Panc1 (cell line): ENCODE measurements at places on chromosomes 5 and 9. TPM values are rescaled to one million over a fixed set of nuclear protein-coding genes. Genes with fewer than 3 reads are reported as not detected.

The TNFSF8 gene
- total RNA-seq: 0.15 TPM

The PCDHGA5 gene
- total RNA-seq: 0.67 TPM

The ANKRD18B gene
- 7.3 TPM for total RNA-seq

The ODF2 gene
- 36.8 TPM for total RNA-seq

The PCDHA1 gene
- total RNA-seq: not detected

The TCOF1 gene
- 92.8 TPM for total RNA-seq

The C9orf50 gene
- total RNA-seq: not detected

GRCh38 chr5:38719916-38720315 is 125.9 kb upstream of the OSMR start:
- no peaks in the 10 kb centered on the region for H3K27me3 ChIP-seq
- DNase-seq: no peak
- H3K4me1 ChIP-seq: no peaks in the 10 kb centered on the region
- no peaks in the 10 kb centered on the region for H3K36me3 ChIP-seq
- H3K4me3 ChIP-seq: no peak overlapping the region
- H3K27ac ChIP-seq: no peak overlapping the region

GRCh38 chr9:110266795-110267194 is 10.5 kb upstream of the TXN start:
- H3K27ac ChIP-seq: no peak overlapping the region
- no peak overlapping the region for H3K4me3 ChIP-seq
- no peaks in the 10 kb centered on the region for H3K36me3 ChIP-seq
- H3K4me1 ChIP-seq: no peaks in the 10 kb centered on the region
- no peak for DNase-seq
- no peaks in the 10 kb centered on the region for H3K27me3 ChIP-seq

The ARL10 gene
- 2.0 TPM for total RNA-seq

GRCh38 chr9:131739133-131739958 is 530 bp downstream of the RAPGEF1 start:
- no peaks in the 10 kb centered on the region for H3K27me3 ChIP-seq
- peak overlapping the region; percentile 74 for H3K4me3 ChIP-seq
- H3K27ac ChIP-seq: peak overlapping the region; percentile 85
- no peaks in the 10 kb centered on the region for H3K36me3 ChIP-seq
- H3K4me1 ChIP-seq: peaks cover 38% of the 10 kb centered on the region

DNA sequence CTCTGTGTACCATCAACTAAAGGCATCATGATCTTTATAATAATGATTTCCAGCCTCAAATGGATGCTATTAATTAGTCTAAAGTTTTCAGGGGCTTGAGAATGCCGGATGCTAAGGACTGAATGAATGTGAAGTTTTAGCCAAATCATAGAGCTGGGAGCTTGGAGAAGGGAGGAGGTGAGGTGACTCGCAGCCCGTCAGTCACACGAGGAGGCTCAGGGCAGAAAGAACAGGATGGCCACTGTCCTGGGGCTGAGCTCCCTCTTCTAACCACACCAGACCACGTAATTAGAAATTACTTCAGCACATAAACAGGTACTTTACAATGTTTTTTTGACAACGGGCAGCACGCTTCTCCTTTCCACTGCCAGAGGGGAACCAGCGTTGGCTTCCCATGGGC is 222.6 kb downstream of the NPR3 start:
- H3K4me3 ChIP-seq: no peak overlapping the region
- H3K27me3 ChIP-seq: no peaks in the 10 kb centered on the region
- no peak overlapping the region for H3K27ac ChIP-seq
- no peaks in the 10 kb centered on the region for H3K4me1 ChIP-seq

The EIF4E1B gene
- not detected for total RNA-seq

DNA sequence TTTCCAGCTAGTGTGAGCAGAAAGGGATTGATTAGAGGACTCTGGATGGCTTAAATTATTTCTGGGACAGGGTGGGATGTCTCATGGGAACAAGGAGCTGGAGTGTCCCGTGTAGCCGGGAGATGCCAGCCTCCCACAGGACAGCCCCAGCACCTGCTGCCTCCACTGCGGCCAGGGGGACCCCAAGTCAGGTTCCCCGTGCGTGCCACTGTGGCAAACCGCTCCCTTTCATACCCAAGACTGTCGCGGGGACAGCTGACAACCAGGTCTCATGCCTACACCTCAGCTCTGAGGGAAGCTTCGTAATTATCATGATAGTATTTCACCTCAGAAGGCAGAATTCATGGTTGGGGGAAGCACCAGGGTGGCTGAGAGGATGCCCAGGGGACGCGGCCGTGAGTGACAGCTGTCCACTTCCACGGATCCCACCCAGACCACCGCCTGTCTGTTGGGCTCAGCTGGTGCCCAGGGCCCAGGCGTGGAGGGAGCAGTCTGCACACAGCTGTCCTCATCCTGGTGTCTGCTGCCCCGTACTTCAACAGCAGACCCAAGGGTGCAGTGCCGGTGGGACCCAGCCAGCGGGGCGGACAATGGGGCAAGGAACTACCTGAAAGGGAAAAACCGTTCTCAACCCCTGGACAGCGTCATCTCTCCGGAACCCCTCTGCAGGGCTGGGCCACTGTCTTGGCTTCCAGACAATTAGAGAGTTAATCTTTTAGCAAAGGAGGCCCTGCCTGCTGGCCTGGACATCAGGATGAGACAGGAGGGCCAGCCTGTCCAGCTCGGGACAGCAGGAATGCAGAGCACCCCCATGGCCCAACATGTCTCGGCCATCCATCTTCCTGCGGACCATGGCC is 166.9 kb downstream of the OLFM1 start:
- no peak overlapping the region for H3K4me3 ChIP-seq
- H3K4me1 ChIP-seq: no peaks in the 10 kb centered on the region
- no peak overlapping the region for H3K27ac ChIP-seq
- DNase-seq: no peak

- no peaks in the 10 kb centered on the region for H3K27me3 ChIP-seq
- no peak overlapping the region for H3K27ac ChIP-seq
- no peaks in the 10 kb centered on the region; the same call in 1 of the 2 replicates for H3K36me3 ChIP-seq
- H3K4me3 ChIP-seq: no peak overlapping the region
- no peak for DNase-seq
- H3K4me1 ChIP-seq: peaks cover 11% of the 10 kb centered on the region; the same call in 1 of the 2 replicates
These were observed 35.2 kb downstream of the MRPS27 start for GRCh38 chr5:72284559-72285423.

DNA sequence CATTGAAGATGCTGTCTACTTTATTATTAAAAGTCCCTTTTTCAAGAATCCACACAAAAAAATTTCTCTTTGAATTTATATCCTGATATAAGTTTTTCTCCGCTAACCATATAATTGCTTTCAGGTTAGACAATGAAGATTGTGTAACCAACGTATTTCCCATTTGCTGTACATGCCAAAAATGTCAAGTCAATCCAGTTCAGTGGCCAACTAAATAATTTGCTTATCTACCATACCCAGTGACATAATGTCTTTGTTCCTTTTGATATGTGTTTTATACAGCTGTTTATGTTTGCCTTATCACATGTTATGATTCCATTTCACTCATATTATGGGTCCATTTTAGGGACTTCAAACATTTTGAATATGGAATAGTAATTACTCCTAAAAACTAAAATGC is 349.9 kb downstream of the EFNA5 start:
- no peak overlapping the region for H3K27ac ChIP-seq
- no peak for DNase-seq
- H3K27me3 ChIP-seq: no peaks in the 10 kb centered on the region
- H3K36me3 ChIP-seq: no peaks in the 10 kb centered on the region

- no peaks in the 10 kb centered on the region for H3K27me3 ChIP-seq
- H3K27ac ChIP-seq: peak overlapping the region; percentile 48
- H3K4me3 ChIP-seq: no peak overlapping the region
- H3K36me3 ChIP-seq: no peaks in the 10 kb centered on the region; the same call in 1 of the 2 replicates
These were observed 85.6 kb downstream of the CDH18 start for GRCh38 chr5:19902316-19902934.

DNA sequence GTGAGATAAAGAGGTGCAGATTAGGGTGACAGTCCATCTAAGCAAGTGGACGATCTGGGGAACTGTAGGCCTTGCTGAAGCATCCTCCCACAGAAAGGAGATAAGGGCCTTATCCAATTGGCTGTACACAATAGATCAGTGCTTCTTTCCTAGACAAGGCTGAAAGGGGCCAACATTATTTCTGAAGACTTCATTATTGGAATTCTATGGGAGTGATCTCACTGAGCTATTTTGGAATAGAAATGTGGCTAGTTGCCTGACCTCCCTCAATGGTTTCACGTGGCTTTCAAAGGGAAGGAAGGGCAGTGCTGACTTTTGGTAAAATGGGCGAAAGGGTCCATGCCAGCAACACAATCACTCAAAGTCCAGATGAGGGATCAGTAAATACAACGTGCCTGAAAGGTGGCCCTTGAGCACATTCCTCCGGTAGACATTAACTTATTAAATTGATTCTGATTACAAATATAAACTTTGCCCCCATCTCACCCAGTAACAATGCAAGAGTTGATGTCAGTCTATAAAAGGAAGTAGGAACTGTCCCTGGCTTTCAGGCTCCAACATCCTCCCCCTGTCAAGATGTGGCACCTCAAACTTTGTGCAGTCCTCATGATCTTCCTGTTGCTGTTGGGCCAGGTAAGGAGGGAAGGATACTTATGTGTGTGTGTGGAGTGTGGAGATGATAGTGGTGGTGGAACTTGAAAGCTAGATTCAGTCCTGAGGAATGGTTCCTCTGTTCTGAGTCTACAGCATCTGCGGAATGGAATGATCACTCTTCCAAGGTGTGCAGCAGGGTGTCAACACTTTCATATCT is at the start of gene LEAP2:
Gene LEAP2, plus strand, starts transcription at position 550 of the 811 bp plus-strand sequence. Its CDS starts 27 bp downstream, at position 577.
- H3K27ac ChIP-seq: no peak within 1 kb of the TSS
- DNase-seq: no peak
- no peak within 1 kb of the TSS for H3K4me3 ChIP-seq
- peaks cover 4% of the 10 kb centered on the region; the same call in 1 of the 2 replicates for H3K4me1 ChIP-seq

- no peak for DNase-seq
- H3K4me3 ChIP-seq: no peak overlapping the region
- no peak overlapping the region for H3K27ac ChIP-seq
- no peaks in the 10 kb centered on the region for H3K36me3 ChIP-seq
These were observed 80.0 kb upstream of the TUT7 start for GRCh38 chr9:86434039-86434726.

GRCh38 chr5:76495870-76496269 is 92.8 kb downstream of the IQGAP2 start:
- no peaks in the 10 kb centered on the region for H3K36me3 ChIP-seq
- no peaks in the 10 kb centered on the region for H3K4me1 ChIP-seq
- no peak for DNase-seq
- H3K27me3 ChIP-seq: peaks cover 8% of the 10 kb centered on the region

GRCh38 chr9:114613087-114613486 is 2.0 kb downstream of the TMEM268 start:
- H3K36me3 ChIP-seq: no peaks in the 10 kb centered on the region
- H3K27me3 ChIP-seq: no peaks in the 10 kb centered on the region
- H3K4me1 ChIP-seq: peaks cover 13% of the 10 kb centered on the region
- H3K4me3 ChIP-seq: no peak overlapping the region

GRCh38 chr5:17277907-17278306 is 60.5 kb downstream of the BASP1 start:
- no peaks in the 10 kb centered on the region for H3K4me1 ChIP-seq
- no peak for DNase-seq
- no peaks in the 10 kb centered on the region for H3K36me3 ChIP-seq
- no peak overlapping the region for H3K27ac ChIP-seq
- H3K27me3 ChIP-seq: no peaks in the 10 kb centered on the region

The SLC36A2 gene
- total RNA-seq: not detected

The GLRA1 gene
- total RNA-seq: not detected

DNA sequence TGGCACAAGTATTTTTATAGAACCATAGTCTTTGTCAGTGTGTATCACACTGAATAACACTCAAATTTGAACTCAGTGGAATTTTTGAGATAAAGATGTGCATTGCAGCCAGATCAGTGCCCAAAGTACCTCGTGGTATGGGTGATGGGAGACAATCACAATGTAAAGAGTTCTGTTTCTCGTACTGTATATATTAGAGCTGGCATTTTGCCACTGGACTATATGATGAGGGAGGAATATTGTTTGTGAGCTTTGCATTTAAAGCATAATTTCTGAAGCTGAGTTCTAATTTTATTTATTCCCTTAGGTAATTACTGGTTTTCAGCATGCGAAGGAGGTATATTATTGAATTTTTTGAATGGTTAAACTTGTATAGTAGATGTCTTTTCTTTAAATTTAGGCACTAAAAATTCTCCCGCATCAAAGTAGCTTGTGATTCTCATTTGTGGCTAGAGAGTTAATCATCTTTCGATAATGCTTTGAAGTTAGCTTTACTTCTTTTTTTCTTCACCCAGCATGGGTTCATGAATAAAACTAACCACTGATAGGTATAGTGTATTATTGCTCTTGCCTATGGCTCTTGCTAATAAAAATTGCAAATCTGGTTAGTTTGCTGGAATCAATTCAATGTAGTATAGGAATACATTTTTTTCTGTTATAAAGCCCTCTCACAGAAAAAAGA is 43.1 kb downstream of the PAM start:
- H3K4me1 ChIP-seq: peaks cover 8% of the 10 kb centered on the region; the same call in 1 of the 2 replicates
- H3K27ac ChIP-seq: no peak overlapping the region
- H3K27me3 ChIP-seq: no peaks in the 10 kb centered on the region
- no peak overlapping the region for H3K4me3 ChIP-seq

GRCh38 chr5:124612023-124612422 is 134.4 kb downstream of the ZNF608 start:
- no peaks in the 10 kb centered on the region for H3K4me1 ChIP-seq
- DNase-seq: no peak
- H3K27ac ChIP-seq: peak overlapping the region; percentile 58; the same call in 1 of the 2 replicates
- no peaks in the 10 kb centered on the region for H3K36me3 ChIP-seq
- H3K27me3 ChIP-seq: no peaks in the 10 kb centered on the region

GRCh38 chr5:133121080-133121479 is 69.3 kb downstream of the HSPA4 start:
- H3K27me3 ChIP-seq: no peaks in the 10 kb centered on the region
- DNase-seq: no peak
- H3K27ac ChIP-seq: no peak overlapping the region

- H3K4me1 ChIP-seq: no peaks in the 10 kb centered on the region
- no peak overlapping the region for H3K4me3 ChIP-seq
- no peak overlapping the region for H3K27ac ChIP-seq
- H3K27me3 ChIP-seq: no peaks in the 10 kb centered on the region
These were observed 199.3 kb downstream of the SGCD start for GRCh38 chr5:156526081-156526925.

The FCN1 gene
- not detected for total RNA-seq

The HTR4 gene
- total RNA-seq: not detected

The COX7C gene
- 536 TPM for total RNA-seq

DNA sequence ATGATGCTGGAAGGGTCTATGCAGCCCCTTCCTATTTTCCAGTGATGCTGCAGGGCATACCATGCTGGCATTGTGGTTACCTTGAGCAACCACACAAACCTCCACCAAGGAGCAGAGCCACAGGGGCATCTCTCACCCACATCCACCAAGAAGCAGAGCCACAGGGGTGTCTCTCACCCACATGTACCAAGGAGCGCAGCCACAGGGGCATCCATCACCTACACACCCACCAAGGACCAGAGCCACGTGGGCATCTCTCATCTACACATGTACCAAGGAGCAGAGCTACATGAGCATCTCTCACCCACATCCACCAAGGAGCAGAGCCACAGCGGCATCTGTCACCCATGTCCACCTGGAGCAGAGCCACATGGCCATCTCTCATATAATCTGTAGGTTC is 8.8 kb upstream of the GM2A start:
- H3K27me3 ChIP-seq: no peaks in the 10 kb centered on the region; the same call in 1 of the 2 replicates
- no peak overlapping the region for H3K27ac ChIP-seq
- DNase-seq: no peak
- no peaks in the 10 kb centered on the region for H3K36me3 ChIP-seq
- no peaks in the 10 kb centered on the region for H3K4me1 ChIP-seq
- no peak overlapping the region for H3K4me3 ChIP-seq
